ENCODE measurements at places on chromosomes 11 and 22. TPM values are rescaled to one million over a fixed set of nuclear protein-coding genes. Genes with fewer than 3 reads are reported as not detected.

Gene GVQW3
- total RNA-seq = 1.1 TPM

DNA sequence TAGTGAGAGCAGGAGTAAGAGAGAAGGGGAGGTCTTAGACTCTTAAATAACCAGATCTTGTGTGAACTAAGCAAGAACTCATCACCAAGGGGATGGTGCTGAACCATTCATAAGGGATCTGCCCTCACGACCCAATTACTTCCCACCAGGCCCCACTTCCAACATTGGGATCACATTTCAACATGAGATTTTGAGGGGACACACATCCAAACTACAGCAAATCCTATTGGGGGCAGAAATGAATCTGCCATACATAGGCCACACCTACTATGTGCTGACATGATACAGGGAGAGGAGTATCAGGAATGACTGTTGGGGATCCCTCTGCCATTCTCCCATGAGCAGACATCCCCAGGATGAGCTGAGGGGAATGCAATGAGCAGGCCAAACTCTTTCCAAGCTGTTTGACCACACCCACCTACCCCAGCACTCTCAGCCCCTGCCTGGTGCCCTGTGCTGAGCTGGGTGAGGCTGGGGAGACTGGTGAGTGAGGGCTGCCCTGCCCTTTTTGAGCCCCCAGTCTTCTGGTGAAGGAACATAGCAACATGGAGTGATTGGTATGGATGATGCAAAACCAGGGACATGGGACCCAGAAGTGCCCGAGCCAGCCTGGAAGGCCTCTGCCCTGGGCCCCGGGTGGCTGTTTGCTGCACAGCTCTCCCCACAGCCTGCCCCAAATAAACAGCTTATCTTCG is 1.2 kb upstream of the GTSE1 start:
- DNase-seq = no peak

Gene SCGB2A2
- not detected for total RNA-seq

DNA sequence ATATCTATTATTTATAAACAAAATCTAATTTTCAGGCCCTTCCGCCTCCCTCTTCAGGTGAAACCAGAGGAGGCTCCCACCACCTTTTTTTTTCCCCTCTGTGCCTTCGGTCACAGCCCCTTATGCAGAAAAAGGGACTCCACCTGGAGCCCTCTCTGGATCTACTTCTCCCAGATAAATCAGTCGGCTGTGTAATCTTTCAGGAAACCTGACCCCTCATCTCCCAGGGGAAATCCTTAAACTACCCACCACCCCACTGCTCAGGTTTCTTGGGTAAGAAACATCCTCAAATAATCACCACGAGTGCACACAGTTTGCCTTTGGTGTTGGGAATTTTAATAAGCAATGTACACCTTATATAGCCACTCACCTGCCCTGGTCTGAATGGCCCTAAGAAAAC is 104.2 kb downstream of the NAV2 start:
- no peak for DNase-seq

DNA sequence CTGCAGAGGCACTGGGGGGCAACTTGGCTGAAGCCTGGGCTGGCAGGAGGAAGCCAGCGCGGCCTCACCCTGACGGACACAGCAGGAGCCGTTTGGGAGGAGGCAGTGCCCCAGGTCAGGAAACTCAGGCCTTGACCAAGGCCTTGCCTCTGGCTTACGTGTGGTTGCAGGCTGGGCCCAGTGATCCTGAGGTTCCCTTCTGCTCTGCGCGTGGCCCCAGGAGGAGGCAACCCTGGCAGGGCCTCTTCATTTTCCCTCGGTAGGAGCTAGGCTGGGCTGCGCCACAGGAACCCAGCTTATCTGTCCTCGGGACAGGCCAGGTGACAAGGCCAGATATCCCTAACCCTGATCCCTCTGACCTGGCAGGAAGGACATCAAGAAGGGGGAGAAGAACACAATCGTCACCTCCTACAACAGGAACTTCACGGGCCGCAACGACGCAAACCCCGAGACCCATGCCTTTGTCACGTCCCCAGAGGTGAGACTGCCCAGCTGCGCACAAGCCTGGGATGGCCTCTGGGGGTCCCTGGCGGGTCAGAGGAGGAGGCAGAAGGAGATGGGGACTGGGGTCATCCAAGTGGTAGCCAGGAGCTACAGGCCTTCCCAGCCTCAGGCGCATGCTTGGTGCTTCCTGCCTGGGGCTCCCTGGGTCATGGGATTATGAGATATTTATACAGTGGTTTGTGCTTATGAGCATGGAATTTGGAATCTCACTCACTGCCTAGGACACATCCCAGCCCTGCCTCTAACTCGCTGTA is 20.6 kb downstream of the POLR3H start:
- DNase-seq = peak; percentile 89

- DNase-seq = peak; percentile 4
Observed at GRCh38 chr11:26905368-26905767, 88.5 kb upstream of the FIBIN start.

Gene CCND1
- 748 TPM for total RNA-seq

GRCh38 chr11:99098258-99098657 is 77.5 kb downstream of the CNTN5 start:
- DNase-seq = no peak

DNA sequence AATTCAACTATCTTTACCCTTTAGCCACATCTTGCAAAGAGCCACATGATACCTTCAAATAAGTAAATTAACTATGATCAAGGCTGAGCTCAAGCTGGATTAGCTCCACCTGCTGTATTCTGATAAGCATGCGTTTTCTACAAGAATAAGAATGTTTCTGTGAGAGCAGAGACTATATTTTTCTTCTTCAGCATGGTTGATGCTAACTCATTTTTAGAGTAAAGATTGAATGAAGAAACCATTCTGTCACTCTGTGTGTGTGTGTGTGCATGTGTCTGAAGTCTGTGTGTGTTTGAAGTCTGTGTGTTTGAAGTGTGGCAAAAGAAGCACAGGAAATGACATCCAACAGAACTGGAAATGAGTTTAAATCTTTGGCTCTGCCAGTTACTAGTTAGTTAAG is 12.0 kb upstream of the LAYN start:
- DNase-seq = peak; percentile 24

Gene DGCR6L
- total RNA-seq = 68.6 TPM

DNA sequence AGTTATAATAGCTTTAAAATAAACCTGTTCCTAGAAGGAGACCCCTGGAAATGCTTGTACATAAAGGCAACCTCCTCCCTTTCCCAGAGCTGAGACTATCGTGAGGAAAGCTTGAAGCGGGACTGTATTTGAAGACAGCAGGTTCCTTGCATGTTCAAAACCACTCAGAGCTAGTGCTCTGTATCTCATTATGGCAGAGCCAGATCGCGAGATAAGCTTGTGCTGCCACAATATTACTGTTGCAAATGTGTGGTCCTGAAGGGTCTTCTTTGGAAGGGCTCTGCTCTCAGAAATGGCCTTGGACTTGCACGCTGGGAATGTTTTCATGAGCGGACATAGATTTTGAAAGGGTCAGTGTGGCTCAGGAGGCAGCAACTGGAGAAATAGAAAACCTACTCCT is 168.2 kb downstream of the KIRREL3 start:
- no peak for DNase-seq

DNA sequence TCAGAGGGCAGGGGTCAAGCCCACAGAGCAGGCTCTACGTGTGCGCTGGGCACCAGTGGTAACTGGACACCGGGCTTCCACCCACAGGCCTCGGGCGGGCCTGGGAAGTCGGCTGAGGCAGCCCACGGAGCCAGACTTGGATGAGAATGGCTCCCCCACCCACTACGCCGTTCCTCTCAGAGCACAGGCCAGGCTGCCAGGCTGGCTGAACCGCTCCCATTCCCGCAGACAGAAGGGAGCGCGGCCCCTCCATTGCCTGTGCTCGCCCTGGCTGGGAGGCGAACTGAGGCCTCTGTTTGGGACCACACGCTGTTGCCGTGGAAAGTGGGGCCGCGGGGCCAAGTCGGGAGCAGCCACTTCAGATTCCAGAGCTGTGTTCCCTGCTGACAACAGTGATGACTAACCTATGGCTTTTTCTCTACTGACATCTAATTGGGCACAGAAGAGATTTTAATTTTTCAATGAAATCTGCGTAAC is 63.9 kb downstream of the MYH9 start:
- DNase-seq = no peak

Gene IZUMO1R
- not detected for total RNA-seq

Gene TBX1
- total RNA-seq = not detected

DNA sequence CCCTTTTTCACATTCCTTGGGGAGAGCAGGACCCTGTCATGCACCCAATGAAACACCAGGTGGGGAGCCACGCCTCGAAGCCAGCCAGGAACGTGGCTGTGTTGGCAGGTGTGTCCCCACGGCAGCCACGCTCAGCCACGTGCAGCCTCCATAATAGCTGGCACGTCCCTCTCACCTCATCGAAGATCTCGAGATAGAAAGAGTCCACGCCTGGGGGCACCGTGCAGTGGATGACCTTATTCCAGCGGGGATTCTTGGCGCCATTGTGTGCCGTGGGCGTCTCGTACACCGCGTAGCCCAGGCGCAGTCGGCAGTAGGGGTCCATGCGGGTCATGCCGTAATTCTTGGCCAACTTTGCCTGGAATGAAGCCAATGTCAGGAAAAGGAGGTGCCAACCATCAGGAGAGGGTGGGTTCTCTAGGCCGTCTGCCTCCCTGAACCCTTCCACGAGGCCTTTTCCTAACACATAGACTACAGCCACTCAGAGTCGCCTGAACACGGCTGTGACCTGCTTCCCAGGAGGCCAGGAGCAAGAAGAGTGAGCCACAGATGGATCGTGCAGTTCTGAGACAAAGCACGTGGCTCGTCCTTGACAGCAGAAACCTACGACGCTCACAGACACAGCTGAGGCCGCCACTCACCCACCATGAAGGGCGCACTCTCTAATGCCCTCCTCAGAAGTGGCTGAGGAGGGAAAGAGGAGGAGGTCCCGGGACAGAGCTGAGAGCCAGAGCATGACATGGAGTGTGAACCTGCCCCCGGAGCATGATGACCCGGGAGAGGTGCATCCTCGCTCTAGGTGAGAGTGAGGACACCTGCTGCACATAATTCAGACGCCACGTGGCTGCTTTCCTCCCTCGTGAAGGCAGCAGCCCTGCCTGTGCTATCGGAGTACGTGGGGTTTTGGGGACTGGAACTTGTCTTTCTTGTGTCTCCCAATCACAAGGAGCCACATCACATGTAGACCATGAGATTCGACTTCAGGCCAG is 19.1 kb downstream of the TOLLIP start:
- no peak for DNase-seq

- peak; percentile 25 for DNase-seq
Observed at GRCh38 chr11:36389811-36390210, 93.7 kb downstream of the PRR5L start.

DNA sequence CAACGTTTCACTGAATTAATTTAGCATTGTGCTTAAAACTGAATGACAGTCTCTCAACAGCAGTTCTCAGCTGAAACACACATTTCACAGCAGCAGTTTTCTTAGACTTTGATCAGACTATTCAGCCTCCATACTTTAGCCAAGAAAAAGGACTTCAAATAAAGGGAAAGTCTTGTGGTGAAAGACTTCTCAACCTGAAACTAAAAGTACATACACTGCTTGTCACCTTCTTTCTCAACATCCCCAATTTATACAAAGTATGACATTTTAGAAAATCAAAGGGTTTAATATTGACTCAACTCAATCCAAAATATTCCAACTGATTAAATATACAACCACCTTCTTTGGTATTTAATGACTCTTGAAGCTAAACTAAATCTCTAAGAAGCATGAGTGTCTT is 419.0 kb downstream of the LRRC4C start:
- no peak for DNase-seq

DNA sequence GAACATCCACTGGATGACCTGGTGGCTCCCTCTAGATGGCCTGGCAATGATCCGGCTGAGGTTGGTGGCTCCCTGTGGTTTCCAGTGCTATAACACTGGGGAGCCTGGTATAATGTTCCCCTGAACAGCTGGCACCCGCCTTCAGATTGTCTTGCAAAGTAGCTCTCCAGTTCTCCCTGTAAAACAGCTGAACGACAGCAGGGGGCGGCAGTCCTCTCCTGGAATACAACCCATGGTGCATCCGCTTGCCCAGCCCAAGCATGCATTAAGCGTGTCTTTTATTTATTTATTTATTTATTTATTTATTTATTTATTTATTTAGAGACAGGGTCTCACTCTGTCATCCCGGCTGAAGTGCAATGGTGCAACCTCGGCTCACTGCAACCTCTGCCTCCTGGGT is 258.9 kb downstream of the BUD13 start:
- peak; percentile 28 for DNase-seq

DNA sequence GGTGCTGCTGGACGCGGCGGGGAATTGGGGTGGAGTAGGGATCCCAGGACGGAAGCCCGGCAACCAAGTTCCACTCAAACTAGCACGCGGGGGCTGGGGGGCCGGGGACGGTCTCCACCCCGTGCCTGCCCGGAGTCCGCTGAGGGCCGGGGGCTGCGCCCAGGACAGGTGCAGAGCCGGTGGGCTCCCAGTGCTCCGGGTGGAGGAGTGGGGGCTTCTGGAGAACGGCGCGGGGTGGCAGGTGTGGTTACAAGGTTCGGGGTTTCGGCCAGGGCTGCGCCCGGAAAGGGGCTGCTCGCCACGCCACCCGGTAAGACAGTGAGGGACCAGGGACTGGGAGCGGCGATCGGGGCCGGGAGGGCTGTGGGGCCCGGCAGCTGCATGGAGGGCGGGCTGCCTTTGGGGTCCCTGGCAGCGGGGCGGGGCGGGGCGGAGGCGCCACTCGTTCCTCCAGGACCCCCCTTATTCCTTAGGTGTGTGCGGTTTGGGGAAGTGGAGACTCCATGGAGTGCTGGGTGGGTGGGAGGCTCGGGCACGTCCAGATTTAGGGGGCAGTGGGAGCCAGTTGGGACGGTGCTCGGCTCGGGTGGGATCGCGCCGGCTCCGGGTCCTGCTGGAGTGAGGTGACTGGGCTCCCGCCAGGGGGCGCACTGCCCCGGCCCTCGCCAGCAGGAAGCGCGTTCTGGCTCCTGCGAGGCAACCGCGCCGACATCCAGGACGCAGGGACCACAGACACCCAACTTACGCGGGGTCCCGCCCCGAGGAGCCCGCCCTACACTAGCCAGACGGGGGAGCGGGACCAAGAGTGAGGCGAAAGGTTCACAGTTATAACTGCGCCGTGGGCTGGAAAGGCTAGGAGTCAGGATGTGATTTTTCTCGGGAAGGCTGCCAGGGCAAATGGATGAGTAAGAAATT is 868 bp downstream of the TSPAN18 start:
- peak; percentile 65 for DNase-seq

Gene TALDO1
- 147 TPM for total RNA-seq

DNA sequence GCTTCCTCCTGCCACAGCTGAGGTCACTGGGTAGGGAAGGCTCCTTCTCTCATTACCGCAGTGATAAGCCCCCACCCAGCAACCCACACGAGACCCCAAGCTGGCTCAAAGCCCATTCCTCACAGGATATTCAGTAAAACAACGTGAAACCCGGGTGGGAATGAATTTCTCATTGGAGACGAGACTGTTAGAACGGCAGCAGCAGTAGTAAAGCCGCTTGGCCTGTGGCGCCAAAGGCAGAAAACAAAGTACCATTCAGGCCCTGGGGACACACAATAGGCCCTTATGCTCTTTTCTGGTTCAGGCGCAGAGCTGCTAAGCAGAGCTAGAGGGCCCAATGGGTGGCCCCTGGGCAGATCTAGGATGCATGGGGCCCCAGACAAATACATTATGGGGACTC is 45.3 kb downstream of the PC start:
- DNase-seq = no peak

Measured in IMR-90 (cell line).